IPS DF 19.7 (cell line): ENCODE measurements at places on chromosomes 4 and X.

- peak; percentile 3 for DNase-seq
Observed at GRCh38 chrX:85026170-85026569, 22.5 kb downstream of the APOOL start.

DNA sequence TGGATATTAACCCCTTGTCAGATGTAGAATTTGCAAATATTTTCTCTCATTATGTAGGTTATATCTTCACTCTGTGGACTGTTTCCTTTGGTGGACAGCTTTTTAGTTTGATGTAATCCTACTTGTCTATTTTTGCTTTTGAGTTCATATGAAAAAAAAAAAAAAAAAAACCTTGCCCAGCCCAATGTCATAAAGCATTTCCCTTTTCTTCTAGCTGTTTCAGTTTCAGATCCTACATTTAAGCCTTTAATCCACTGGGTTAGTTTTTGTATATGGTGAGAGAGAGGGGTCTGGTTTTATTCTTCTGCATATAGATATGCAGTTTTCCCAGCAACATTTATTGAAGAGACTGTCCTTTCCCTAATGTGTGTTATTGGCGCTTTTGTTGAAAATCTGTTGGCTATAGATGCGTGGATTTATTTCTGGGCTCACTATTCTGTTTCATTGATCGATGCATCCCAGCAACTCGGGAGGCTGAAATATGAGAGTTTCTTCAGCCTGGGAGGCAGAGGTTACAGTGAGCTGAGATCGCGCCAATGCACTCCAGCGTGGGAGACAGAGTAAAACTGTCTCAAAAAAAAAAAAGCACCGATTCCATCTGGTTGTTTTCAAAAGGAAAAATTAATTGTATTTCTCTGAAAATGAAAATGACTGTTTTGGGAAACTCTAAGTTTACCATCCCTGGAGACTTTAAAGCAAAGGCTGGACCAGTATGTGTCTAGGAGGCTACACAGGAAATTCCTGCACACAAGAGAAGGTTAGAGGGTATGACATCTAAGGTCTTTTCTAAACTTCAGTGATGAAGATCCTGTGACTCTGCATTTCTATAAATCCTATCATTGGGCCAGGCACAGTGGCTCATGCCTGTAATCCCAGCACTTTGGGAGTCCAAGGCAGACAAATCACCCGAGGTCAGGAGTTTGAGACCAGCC lies 35.6 kb downstream of the STEEP1 start:
- no peak for DNase-seq

- DNase-seq, result no peak
Observed at GRCh38 chr4:168503652-168504362, 7.0 kb downstream of the PALLD start.

DNA sequence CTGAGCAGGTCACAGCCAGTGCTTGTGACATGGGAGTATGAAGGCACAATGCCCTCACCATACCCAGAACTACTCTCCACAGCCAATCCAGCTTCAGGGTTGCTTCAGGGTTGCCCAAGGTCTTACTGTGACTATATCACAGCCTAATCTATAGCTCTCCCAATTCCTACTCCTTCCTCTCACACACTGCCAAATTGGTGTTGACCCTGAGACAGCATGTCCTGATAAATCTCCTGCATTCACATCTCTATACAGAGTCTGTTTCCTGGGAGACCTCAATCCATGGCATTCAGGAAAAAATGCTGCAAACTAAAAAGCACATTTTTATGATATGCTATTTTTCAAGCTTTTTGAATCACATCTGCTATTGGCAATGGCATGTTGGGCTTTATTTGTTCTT lies 456.7 kb downstream of the GRID2 start:
- no peak for DNase-seq

DNA sequence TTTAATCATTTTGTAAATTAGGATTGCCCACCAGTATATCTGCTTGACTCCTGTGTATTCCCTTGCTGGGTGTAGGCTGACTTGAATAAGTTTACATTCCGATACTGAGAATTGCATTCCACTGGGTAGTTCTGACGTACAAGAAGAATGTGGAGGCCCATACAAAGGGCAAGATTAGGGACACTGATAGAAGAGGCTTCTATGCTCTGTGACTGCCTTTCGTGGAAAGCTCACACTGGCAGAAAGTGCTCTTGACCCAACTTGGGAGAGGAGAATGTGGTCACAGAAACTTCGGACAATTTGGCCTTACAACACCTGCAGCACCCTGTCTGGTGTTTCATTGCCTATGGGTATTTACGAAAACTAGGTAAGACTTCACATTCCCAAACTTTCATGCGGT lies 126.3 kb downstream of the RAPGEF2 start:
- DNase-seq, result no peak

DNA sequence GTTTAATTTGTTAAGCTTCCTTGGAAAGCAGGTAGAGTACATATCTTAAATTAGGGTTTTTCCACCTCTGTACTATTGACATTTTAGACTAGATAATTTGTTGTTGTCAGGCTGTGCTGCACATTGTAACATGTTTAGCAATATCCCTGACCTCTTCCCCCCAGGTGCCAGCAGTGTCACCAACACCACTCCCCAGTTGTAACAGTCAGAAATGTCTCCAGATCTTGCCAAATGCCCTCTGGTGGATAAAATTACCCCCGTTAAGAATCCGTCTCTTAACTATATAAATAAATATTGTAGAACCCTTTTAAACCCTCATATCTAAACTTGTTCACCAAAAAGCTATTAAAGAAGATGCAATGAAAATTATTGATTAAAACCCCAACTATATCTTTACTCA lies 161.5 kb downstream of the ARHGAP6 start:
- no peak for DNase-seq

GRCh38 chrX:8453611-8454010 lies 11.0 kb upstream of the VCX3B start:
- DNase-seq, result no peak

DNA sequence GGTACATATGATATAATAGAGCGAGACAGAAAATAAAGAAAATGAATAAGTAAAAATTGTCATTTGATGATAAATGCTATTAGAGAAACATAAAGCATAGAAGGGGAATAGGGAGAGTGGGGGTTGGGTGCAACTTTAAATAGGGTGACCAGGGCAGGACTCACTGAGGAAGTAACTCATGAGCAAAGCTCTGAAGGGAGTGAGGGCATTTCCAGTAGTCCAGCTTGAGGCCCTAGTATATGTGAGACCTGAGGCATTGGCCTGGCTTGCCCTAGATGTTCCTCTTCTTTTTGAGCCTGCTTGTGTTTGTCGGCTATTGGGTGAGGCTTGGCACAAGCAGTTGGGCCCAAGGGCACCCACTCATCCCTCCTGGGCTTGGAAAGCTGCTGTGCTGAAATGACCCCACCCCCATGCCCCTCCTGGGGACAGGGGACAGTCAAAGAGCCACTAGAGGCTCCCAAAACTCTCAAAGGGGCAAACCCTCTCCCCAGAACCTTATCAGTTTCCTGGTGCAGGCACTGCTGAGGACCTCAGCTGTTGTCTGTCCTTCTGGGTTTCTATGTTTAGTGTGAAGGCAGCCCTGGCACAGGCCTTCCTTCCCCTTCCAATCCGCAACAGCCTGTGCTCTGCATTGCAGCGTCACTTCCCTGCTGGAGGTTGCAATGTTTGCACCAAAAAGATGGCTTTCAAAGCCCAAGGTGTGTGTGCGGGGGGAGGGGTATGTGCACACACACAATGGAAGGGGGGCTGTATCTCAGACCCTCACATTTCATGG lies 40.1 kb downstream of the APLN start:
- no peak for DNase-seq

DNA sequence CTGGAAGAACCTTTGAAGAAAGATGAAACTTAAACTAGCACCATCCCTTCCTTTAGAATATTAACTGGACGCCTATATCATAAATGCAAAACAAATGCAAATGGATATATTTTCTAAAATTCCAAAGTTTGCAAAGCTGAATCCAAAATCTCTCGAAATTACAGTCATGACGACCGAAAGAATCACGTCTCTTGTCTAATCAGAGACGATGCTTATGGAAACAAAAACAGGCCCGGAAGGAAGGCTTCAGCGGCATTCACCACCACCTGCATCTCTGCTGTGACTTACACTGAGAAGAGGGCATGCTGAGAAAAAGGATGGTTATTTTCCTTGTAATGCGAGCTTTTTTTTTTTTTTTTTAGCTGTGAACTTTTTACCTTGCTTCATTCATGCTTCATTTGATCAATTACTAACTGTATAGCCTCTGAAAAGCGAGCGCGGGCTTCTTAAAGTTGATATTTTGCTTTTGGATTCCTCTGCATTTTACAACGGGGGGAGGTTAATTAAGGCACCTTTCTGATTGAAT lies 209.3 kb downstream of the SOWAHB start:
- DNase-seq, result no peak

DNA sequence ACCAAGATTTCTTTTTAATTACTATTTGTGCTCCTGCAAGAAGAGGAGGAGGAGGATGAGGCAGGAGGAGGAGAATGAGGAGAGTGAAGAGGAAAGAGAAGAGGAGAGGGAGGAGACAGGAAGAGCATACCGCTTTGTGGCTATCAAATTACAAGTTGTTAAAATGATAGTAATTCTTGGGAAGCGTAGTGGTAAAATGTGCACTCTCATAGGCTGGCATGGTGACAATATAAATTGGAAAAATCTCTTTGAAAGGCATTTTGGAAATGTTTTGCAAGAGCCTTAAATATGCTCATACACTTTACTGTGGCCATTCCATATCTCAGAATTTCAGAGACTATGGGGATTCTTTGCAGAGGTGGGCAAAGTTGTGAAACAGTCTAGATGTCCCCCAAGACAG lies 53.2 kb downstream of the MXRA5 start:
- DNase-seq, result no peak

- DNase-seq, result no peak
Observed at GRCh38 chr4:36213977-36214376, 30.3 kb downstream of the ARAP2 start.

- no peak for DNase-seq
Observed at GRCh38 chrX:146186540-146186939, 368.9 kb downstream of the SLITRK2 start.
